ENCODE measurements at places on chromosomes 4 and X. TPM values are rescaled to one million over a fixed set of nuclear protein-coding genes. Genes with fewer than 3 reads are reported as not detected.

Gene MGST2
- total RNA-seq, result not detected

DNA sequence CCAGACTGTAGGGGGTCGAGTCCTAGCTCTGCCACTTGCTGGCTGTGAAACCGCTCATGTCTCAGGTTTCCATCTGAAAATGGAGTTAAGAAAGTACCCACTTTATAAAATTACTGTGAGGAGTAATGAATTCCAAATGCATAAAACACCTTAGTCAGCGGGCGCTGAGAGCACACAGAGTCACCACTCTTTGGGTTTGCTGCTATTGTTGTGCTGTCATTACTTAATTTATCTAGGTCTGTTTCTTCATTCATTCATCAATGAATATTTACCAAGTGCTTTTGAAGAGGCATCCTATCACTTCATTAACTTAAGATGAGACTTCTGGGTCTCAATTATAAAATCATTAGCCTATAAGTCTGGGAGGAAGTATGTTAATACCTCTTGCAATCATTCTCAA lies 317.3 kb downstream of the FBXW7 start:
- DNase-seq, result no peak

Gene RADX
- total RNA-seq, result 4.2 TPM

Gene CHIC2
- total RNA-seq, result 49.5 TPM

GRCh38 chrX:130556951-130557350 lies 155.2 kb downstream of the RBMX2 start:
- no peak for DNase-seq

DNA sequence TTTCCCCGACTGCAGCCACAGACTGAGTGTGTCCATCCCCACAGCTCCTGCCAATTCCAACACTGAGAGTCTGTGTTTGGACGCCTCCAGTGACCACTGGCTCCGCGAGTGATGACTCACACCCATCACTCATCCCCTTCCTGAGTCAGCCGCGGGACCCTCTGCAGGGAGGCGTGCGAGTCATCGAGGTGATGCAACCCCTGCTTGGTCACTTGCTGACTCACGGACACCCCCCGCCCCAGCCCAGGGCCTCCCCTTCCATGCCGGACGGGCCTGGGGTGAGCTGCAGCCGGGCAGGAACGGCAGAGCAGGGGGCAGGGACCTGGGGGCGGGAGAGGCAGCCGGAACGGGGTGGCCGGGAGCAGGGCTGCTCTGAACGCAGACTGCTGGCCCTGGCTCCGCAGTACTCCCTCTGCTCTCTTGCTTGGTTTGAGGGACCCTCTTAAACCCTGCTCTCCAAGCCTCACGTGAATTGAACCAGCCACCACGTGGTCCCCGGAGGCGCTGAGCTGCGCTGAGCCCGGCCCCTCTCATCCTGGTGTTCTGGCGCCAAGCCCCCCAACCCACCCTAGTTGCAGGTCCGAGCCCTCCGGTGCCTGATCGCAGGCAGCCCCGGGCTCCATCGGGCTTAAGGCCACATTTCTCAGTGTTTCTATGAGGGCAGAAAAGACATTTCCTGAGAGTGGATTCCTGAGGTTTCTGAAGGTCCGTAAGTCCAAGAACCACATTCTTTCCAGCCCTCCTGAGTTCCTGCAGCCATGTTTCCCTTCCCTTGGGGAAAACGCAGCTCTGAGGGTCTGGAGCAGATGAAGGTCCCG lies 32.4 kb downstream of the FGFRL1 start:
- DNase-seq, result peak; percentile 99

DNA sequence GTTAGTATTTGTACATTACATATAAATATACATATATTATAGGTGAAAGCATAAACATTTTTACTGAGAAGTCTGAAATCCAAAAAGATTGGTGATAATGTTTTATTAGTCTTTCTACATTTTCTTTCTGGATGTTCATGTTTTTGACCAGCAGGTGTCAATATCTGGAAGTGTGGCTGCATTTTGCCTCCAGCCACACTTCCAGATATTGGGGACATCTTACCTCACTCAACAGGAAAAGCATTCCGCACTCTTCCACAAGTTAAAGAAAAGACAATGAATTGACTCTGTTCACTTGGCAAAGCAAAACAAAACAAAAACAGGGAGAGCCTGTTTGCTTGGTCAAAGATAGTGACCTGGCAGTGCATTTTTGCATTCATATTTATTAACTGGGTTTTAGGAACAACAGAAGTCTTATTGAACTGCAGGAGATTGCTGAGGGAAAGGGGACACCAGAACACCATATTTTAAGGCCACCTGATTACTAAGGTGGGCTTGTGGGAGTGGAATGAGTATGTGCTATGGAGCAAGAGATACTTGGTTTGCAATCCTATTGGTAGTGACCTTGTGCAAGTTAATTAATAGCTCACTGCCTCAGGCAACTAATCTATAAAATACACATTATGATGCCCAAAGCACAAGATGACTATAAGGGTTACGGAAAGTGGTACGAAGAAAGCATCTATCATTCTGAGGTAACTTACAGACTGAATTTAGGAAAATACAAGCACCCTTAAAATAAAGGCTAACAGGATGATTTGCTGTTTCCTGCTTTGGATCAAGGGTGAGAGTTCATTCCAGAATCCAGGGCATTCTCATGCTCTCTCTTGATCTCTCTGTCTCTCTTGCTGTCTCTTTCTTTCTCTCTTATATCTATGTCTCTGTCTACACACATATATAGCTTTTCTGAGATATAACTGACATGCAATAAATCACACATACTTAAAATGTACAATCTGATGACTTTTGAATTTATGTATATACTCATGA lies 389.9 kb upstream of the EMCN start:
- DNase-seq, result no peak

DNA sequence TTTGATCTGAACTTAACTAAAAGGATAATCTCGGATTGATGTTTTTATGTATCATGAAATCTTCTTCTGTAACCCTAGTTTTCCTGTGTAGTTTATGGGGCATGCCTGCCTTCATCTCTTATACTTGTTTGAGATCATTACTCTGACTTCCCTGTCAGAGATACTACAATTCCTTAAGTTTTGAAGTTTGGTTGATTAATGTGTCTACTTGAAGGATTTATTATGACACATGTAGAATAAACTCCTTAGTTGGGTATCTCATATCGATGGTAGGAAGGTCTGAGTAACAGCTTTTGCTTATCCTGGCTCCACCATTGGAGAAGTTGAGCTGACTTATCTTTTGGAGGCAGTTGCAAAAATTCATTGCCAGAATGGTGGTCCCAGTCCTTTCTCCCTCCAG lies 46.7 kb downstream of the WWC2 start:
- DNase-seq, result no peak

DNA sequence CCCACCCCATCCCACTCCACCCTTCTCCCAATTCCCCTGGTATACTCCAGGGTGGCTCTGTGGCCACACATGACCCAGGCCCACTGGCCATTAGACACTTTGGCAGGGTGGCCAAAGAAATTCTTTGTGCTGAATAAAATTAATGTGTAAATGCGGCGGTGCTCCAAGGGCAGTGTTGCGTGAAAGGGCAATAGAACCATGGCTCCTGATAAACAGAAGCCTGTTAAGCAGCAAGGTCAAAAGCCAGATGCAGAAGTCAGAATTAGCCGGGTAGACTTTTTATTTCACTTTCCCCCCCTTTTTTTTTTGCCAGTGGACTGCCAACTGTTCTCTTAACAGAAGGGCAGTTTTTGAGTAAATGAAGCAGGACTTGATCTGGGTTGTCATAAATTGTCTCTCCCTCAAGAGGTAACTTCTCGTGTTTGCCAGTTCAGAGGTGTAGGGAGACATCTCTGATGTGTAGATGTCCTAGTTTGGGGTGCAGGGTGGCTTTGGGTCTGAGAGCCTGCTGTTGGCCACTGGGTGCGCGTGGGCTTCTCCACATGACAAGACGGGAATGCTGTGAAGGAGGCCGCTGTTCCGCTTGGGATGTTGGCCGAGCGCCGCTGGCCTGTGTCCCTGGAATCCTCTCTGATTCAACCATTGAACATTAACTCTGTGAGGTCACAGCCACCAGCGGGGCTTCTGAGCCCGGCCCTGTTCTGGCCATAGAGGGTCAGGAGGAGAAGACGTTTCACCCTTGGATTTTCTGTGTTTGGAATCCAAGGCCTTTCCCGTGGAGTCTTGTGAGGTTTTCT lies 139.5 kb downstream of the TBL1X start:
- DNase-seq, result no peak

DNA sequence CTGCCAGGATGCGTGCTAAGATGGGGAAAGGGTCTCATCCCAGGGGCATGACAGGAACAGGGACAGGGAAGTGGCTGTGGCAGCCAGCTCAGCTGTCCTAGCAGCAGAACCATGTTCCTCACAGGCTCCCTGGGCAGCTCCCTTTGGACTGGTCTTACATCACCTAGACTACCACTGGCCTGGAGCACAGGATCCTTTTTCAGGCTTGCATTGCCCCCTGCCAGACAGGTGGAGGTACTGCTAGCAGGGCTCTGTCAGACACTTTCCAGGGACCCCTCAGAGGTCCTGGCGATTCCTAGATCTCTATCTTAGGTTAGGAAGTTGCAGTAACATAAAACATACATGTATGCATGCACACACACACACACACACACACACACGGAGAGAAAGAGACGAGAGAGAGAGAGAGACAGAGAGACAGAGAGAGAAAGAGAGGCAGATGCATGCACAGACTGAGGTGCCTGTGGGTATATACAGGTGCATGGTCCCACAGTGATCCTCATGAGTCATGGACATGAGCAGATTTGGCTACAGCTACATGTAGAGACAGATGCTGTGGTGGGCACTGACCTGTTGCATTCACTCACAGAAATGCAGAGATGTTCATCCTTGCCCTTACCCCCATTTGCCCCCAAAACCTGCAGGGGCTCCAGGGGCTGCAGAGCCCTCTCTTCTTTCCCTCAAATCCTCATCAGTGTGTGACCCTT lies 63.6 kb downstream of the STARD8 start:
- peak; percentile 26 for DNase-seq

- no peak for DNase-seq
Measured at GRCh38 chr4:77344784-77345183, 187.8 kb downstream of the CCNG2 start.

Gene P2RY8
- total RNA-seq, result 1.3 TPM

Gene FRG2
- 1.4 TPM for total RNA-seq

DNA sequence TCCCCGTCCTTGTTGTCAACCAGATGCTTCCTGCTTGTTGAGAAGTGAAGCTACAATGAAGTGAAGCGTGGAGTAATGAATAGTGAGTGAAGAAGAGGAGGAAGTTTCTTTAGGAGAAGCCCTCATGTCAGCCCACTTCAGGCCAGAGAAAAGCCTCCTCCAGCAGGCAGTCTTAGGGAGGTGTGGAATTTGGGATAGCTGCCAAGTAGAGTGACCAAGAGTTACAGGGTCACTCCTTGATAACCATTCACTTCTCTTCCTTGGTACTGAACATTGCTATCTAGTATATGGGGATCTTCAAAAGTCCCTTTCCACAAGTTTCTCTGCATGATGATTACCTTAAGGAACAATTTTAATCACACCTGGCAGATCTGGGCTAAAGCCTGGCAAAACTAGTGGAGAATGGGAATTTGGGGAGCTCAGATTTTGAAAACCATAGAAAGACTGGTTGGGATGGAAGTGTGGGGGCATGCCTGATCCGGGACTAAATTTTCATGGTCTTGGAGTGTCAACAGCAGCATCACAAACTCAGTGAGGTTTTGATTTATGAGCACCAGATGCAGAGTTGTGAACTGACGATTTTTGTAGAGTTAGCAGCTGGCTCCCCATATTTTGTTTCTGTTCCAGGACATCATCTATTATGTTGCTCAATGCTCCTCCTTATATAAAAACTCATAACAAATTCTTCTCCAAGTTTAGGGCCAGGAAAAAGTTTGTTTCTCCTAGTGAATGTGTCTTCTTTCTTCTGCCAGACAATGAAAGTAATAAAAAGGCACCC lies 53.1 kb downstream of the IGSF1 start:
- DNase-seq, result no peak

Data from HT1080 (cell line).